Left ventricle myocardium inferior (tissue), 1 donor: ENCODE measurements at places on chromosomes 3 and 15.

- DNase-seq = no peak
These were observed 52.7 kb downstream of the OTOL1 start for GRCh38 chr3:161549261-161549660.

DNA sequence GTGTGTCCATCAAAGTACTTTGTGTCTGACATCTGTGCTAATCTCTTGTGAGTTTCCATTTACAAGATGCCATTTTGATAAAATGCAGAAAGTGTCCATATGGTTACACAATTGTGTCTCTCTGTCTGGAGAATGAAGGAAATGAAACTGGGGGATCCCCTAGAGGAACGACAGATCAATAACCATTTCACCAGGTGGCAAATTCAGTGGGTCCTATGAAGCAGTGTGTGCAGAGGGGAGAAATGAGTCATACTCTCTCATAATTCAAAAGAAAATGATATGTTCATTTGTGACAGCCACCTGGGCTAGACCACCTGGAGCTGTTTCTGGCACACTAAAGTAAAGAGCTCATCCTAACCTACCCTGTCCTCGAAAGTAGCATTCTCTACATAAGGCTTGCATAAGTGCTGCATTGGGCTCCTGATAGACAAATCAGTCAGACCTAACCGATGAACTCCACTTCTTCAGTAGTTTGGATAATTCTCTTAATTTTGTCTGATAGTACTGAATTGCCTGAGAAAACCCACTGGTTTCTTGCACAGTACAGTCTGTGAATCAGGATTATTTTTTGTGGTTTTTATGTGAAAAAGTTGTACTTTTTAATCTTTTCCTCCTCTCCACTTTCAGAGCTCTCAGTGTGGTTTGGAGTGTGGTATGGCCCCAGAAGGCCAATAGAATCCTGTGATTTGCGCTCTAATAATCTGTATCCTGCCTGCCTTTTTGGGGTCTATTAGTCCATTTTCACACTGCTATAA is 10.3 kb upstream of the CD47 start:
- DNase-seq = no peak

GRCh38 chr3:71101626-71102025 is 481.9 kb downstream of the FOXP1 start:
- no peak for DNase-seq

DNA sequence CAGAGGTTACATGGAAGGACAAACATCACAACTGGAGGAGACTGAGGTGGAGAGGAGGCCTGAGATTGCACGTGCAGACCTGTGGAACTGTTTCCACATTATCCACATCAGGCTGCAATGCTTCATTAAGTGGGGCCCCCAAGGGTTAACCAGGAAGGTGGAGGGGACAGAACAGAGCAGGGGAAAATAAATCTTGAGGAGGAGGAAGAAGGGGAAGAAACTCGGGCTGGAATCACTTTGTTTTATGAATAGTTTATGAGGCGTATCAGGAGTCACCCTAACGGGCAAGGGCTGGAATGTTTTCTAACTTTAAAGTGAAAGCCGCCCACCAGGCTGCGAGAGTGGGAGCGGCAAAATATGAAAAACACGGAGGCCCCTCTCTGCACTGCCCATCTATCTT is 154.9 kb downstream of the WNT5A start:
- no peak for DNase-seq

- no peak for DNase-seq
These were observed 162.2 kb downstream of the SMAD6 start for GRCh38 chr15:66864086-66864830.

DNA sequence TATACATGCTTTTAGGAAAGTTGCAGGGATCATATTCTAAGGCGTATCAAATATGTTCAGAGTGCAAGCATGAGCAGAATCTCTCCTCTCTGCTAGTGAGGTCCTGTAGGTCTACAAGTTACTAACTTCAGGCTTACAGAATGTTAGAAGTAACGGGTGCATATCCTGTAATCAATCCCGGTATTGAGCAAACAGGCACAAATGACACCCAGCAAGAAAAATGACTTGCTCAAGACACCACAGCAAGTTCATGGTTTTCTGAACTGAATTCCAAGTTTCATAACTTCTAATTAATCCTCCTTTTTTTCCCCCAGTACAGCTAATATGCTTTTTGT is 353.9 kb upstream of the TPRG1 start:
- no peak for DNase-seq

GRCh38 chr3:155352900-155353490 is 59.5 kb upstream of the STRIT1 start:
- no peak for DNase-seq

- no peak for DNase-seq
These were observed 171.0 kb downstream of the EPHA3 start for GRCh38 chr3:89278302-89279025.

- no peak for DNase-seq
These were observed 101.9 kb downstream of the KLHL25 start for GRCh38 chr15:85692873-85693272.

- DNase-seq = no peak
These were observed 86.0 kb downstream of the SEMA5B start for GRCh38 chr3:122941228-122942206.

DNA sequence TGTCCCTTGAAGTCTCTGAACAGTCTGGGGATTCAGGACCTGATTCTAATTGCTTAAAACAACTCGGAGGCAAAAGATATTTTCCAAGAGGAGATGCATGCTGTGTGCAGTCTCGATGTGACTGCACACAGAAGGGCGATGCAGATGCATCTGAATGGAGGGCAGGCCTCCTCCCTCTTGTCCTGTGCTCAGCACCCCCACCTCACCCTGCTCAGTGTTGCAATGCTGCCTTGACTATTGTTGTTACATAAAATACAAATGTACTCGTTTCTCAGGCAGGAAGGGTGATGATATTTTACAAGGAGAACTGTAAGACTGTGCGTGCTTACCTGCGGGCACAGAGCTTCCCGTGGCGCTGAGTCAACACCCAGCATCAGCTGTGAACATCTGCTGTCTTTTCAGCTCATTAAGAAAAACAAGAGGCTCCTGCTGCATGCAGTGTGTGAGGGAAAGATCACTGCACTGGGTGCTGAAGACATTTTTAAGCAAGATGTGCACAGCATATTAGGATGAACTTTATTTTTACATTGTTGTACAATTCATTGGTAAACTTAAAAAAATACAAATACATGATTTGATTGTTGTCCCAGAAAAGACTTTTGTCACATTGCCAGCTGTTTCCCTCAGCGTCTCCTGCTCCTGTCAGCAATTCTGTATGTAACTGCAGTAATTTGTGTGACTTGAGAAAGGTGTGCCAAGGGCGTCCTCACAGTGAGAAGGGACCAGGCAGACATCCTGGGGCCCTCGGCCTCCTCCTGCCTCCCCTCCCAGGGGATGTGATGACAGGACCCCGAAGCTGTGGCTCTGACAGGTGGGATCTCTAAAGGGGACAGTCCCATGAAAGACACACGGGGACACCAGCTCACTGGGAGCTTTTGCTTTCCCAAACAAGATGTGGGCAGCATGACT is 56.3 kb upstream of the RPL32 start:
- DNase-seq = no peak

- DNase-seq = no peak
These were observed 238.8 kb upstream of the DPH6 start for GRCh38 chr15:35784745-35785144.

DNA sequence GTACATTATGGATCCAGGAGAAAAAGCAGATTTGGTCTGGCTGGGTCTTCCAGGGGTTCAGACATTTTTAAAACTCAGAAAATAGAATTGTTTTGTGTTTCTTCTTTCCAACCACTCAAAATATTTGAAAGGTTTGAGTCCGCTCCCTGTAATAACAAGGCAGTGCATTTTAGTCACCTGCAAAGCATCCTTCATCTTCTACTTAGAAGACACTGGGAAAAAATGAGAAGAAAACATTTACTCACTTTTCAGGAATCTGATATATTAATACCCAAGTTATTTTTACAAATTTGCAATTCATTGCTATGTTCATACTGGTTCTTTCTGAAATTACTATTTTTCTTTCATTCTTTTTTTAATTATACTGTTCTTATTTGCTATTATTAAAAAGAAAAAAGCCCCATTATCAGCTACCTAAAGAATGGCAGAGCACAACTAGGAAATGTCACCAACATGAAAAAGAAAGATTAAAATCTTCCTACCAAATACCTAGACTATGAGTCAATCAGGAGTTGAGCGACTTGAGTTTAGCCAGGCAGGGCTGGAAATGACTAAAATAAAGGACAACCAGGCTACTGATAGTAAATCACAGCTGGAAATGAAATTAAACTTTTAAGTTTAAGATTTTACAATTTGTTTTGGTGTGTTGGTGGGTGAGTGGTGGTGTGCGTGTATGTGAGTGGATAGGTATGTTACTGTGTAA is 280.3 kb upstream of the THBS1 start:
- DNase-seq = no peak

- DNase-seq = no peak
These were observed 45.3 kb downstream of the CAPN3 start for GRCh38 chr15:42404461-42405235.

GRCh38 chr15:100284191-100284590 is 57.6 kb downstream of the ADAMTS17 start:
- DNase-seq = no peak

DNA sequence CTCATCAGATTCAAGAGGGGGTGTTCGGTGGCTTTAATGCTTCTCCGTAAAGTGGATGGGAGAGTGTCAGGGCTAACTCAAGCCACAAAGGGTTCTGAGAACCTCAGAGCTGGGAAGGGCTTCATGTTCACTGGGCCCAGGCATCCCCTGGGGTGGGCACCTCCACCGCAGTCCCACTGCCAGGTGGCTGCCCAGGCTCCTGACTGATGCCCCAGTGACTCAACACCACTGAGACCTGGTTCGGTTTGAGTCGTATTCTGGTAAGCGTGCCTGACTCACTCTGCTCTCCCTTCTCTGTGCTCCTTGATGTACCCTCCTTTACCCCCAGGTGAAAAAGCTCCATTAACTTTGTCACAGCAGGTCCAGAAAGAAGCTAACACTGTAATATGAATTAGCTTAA is 304.6 kb downstream of the RPLP1 start:
- DNase-seq = no peak

DNA sequence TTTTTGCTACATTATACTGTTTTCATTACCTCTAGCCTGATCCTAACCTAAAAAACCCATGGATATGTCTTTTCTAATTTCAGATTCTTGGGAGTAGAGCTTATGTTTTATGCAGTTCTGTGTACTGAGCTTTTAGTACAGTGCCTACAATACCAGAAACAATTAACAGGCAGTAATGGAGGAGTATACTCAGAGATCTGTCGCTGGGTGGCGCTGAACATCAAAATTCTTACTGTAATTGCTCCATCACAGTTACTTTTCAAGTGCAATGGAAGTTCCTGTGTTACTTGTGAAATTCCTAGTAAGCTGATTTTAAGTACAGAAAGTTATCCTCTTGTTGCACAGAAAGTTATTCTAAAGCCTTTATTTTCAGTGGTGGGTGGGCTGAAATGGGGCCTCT is 66.9 kb downstream of the RNF13 start:
- peak; percentile 46 for DNase-seq

DNA sequence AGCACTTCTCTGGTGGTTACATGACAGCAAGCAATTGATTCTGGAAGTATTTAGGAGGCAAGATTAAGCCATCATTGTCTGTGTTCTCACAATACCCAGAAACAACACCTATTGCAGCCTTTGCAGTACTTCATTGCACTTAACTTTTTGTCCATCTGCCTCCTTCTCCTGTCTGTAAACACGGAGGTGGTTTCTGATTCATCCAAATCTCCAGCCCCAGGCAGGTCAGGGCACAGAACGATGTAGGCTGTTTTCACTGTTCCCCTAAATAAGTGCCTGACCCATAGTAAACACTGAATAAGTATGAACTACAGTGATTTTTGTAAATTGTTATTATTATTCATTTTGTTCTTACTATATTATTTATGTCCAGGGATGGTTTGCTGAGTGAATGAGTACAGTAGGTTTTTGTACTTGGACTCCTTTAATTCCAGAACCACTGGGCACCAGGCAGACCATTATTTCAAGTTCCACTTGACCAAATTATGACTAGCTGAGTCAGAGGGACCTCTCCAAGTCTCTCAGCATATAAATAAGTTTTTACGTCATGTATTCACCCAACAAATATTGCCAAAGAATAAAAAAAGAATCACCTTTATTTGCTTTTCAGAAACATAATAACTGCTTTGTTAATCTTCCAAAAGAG is 283.3 kb upstream of the TRIM42 start:
- no peak for DNase-seq
